ENCODE measurements at places on chromosomes 7 and 10. TPM values are rescaled to one million over a fixed set of nuclear protein-coding genes. Genes with fewer than 3 reads are reported as not detected.

DNA sequence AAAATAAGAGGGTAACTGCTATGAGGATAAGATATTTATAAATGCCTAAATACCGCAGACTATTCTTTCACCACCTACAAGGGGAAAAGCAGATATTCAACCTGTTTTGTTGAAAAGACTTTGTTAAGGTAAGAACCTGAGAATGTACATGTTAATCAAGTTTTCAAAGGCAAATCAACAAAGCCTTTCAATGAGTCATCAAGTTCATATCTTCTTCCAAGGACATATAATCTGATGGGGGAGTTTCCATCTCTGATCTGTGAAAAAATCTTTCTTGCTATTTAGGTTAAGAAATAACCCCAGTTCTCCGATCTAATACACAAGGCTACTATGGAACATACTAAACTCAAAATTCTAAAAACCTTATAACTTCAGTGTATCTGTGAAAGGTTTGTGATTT lies 40.0 kb upstream of the ANLN start:
- H3K27me3 ChIP-seq: no peaks in the 10 kb centered on the region
- no peak overlapping the region for H3K27ac ChIP-seq
- no peak for DNase-seq
- H3K4me1 ChIP-seq: peaks cover 14% of the 10 kb centered on the region
- no peaks in the 10 kb centered on the region for H3K36me3 ChIP-seq
- H3K4me3 ChIP-seq: no peak overlapping the region

GRCh38 chr7:18626717-18627116 lies 131.2 kb downstream of the HDAC9 start:
- no peak for DNase-seq
- H3K27ac ChIP-seq: no peak overlapping the region
- H3K4me1 ChIP-seq: no peaks in the 10 kb centered on the region
- no peaks in the 10 kb centered on the region for H3K27me3 ChIP-seq

GRCh38 chr10:97828721-97829120 lies 20.9 kb upstream of the GOLGA7B start:
- no peaks in the 10 kb centered on the region for H3K36me3 ChIP-seq
- H3K4me1 ChIP-seq: no peaks in the 10 kb centered on the region
- no peak overlapping the region for H3K4me3 ChIP-seq
- DNase-seq: no peak

Gene ERVW-1
- polyA plus RNA-seq: not detected

Gene LEP
- polyA plus RNA-seq: 0.61 TPM

GRCh38 chr10:95976362-95977229 lies 66.8 kb upstream of the CCNJ start:
- no peak overlapping the region for H3K27ac ChIP-seq
- no peak for DNase-seq
- no peak overlapping the region for H3K4me3 ChIP-seq
- H3K36me3 ChIP-seq: no peaks in the 10 kb centered on the region

Gene COX19
- polyA plus RNA-seq: 14.0 TPM

Gene NPFFR1
- polyA plus RNA-seq: 0.02 TPM

DNA sequence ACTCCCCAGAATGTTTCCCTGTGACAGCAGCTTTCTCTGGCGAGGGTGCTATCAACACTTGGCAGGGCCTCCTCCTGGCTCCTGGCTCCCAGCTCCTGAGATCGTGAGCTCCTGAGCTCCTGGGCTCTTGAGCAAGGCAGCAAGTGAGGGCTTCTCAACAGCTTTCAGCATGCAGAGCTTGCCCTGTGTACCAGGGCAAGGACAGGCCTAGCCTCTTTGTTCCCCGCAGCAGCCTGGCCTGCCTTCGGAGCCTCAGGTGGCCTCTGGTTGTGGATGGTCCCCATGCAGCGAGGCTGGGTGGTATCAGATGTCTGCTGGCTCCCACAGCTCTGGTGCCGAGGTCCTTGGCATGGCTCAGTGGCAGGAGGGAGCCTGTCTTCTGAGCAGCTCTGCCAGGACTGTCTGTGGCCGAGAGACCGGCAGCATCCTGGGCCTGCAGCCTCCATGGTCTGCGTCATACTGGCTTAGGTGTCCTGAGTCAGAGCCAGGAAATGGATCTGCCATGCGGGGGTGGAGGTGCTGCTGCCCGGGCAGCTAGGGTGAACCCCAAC lies 44.2 kb downstream of the ZMIZ1 start:
- no peak overlapping the region for H3K4me3 ChIP-seq
- peaks cover 61% of the 10 kb centered on the region for H3K4me1 ChIP-seq
- H3K27me3 ChIP-seq: no peaks in the 10 kb centered on the region
- no peaks in the 10 kb centered on the region for H3K36me3 ChIP-seq
- H3K27ac ChIP-seq: peak overlapping the region; percentile 61
- DNase-seq: peak; percentile 85
